ENCODE measurements at places on chromosomes 11 and 22.

- DNase-seq, result no peak
These were observed 30.3 kb downstream of the TPCN2 start for GRCh38 chr11:69078930-69079605.

GRCh38 chr11:71325418-71326327, 73.3 kb upstream of the SHANK2 start:
- no peak for DNase-seq

- no peak for DNase-seq
These were observed 108.3 kb downstream of the PKNOX2 start for GRCh38 chr11:125272821-125273220.

GRCh38 chr11:124190298-124191139, 7.4 kb downstream of the OR10D3 start:
- peak; percentile 66 for DNase-seq

GRCh38 chr11:44627911-44628729, 62.7 kb downstream of the CD82 start:
- DNase-seq, result peak; percentile 58

GRCh38 chr11:7060868-7061267, 27.9 kb upstream of the RBMXL2 start:
- no peak for DNase-seq

- no peak for DNase-seq
These were observed 11.9 kb downstream of the TMEM121B start for GRCh38 chr22:17109113-17109865.

GRCh38 chr11:129703846-129704245, 111.8 kb upstream of the TMEM45B start:
- DNase-seq, result no peak

DNA sequence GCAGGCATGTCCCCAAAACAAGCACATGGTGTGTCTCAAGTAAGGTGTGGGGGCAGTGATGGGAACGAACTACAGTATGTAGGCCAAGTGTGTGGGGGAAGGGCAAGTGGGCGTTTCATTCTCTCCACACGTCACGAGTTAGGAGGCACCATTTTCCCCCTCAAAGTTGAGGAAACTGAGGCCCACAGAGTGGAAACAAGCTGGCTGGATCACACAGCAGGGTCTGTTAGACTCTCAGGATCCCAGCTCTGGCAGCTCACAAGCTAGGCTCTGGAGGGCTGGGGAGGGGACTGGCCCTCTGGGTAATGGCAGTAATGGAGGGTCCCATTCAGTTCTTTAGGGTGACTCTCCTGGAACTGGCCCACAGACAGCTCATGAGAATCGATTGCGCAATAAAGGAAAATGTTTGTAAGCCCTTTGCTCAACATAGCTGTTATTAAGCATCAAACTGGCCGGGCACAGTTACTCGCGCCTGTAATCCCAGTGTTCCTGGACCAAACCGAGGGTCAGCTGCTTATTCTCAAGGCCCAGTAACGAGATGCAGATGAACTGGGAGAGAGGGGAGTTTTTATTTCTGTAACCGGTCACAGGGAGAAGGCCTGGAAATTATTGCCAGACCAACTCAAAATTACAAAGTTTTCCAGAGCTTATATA, 24.1 kb upstream of the TUB start:
- DNase-seq, result no peak

- DNase-seq, result no peak
These were observed 12.5 kb upstream of the GRIK4 start for GRCh38 chr11:120499088-120499487.

GRCh38 chr11:95379479-95379878, 148.5 kb upstream of the SESN3 start:
- no peak for DNase-seq

GRCh38 chr11:75767228-75767572, 1.4 kb upstream of the DGAT2 start:
- no peak for DNase-seq

DNA sequence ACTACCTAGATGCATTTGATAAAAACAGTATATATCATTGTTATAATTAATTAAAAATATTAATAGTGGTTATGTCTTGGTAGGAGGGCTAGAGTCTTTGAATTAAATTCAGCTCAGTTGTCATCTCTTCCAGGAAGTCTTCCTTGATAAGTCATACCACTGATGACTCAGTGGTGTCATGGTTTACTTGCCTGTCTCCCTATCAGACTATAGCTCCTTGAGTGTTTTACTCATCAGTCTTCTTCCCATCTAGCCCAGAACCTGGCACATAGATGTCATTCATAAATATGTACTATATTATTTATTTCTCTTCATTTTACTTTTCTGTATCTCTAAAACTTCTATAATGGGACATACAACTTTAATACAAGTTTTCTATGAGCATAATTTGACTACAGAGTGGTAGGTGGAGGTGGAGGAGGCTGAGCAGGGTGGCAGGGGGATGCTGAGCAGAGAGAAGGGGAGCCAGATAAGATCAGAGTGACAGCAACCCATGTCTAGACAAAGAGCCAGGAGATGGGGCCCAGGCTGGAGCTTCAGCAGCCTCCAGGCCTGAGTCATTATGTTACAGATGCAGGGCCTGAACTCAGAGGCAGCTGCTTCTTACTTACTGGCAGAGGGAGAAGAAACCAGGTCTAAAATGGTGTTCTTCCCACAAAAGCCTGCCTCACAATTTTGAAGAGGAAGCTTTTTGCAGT, 82.3 kb upstream of the PHOX2A start:
- no peak for DNase-seq

DNA sequence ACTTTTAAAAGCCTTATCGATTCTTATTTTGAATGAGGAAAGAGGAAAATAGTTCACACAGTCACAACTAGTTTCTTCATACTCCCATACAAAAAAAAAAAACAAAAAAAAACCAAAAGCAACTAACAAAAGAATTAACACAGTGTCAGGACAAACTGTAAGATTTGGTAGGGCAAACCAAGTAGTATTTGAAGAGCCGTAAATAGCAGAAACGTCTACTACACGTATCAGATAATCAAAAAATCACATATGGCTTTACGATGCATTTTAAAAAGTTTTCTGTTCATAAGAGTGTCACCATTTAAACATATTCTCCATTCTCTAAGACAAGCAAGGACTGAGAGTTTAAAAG, 2.3 kb downstream of the PICALM start:
- DNase-seq, result peak; percentile 8

- DNase-seq, result no peak
These were observed 8.5 kb downstream of the MRPL16 start for GRCh38 chr11:59801981-59802638.

Measured in urinary bladder (tissue), 4 donors.